ENCODE measurements at places on chromosomes 5 and 9.

- no peak for DNase-seq
These were observed 70.6 kb downstream of the MAST4 start for GRCh38 chr5:66666778-66667177.

GRCh38 chr9:113600871-113601614 lies 137.5 kb downstream of the RGS3 start:
- DNase-seq, result no peak

DNA sequence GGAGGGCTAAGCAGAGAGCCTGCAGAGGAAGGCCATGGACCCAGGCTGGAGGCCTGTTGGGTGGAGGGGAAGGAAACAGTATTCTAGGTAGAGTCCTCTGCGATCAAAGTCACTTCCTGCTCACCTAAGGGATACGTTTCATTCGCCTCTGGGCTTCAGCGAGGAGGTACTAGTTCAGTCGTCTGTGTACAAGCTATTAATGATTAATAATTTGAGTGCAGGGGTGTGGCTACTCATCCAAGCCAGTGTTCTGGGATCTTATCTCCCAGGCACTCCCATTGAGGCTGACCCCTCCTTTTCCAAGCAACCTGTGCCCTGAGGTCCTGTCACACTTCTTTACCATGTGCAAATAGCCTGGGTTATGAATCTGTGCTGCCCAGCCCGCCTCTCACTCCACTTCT lies 25.2 kb downstream of the RALGPS1 start:
- DNase-seq, result no peak

DNA sequence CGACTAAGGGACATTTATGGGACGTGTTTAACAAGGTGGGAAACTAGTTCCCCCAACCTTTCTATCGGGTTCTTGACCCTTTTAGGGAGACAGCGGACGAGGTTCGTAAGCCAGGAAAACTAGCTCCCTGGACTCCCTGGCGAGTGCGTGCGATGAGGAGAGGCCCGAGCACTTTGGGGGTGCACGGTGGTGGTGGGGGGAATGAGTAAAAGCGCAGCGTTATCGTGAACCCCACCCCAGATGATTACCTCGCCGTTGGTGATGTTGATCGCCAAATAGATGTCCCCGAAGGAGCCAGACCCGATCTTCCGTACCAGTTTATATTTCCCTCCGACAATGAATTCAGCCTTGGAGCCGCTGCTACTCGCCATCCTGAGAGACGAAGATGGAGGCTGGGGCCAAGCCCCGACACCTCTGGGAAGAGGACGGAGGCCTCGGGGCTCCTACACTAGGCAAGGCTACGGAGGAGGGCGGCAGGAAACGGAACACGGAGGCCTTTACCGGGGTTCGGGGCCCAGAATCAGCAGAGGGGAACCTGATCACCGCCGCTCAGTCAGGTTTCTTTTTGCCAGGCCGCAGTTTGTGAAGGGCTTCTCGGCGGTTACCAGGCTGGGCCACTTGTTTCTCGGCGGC lies 529 bp downstream of the CSNK1A1 start:
- DNase-seq, result no peak

GRCh38 chr5:181217111-181217802 lies 5.8 kb upstream of the TRIM41 start:
- DNase-seq, result no peak

- DNase-seq, result no peak
These were observed 44.1 kb upstream of the FOXE1 start for GRCh38 chr9:97808972-97809371.

DNA sequence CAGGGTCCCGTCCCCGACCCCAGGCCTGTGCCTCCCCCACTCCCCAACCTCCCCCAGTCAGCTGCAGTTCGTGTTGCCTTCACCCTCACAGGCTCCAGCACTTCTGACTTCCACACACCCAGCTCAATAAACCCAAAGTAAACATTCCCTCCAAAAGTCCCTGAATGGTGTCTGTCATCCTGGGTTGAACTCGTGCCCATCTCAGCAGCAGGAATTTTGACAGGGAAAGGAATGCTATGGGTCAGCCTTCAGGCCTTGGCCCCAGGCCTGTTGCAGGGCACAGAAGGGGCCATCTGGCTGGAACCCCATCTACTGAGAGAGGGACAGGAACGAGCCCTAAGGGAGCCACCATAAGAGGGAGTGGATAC lies 29.6 kb upstream of the CNOT6 start:
- no peak for DNase-seq

DNA sequence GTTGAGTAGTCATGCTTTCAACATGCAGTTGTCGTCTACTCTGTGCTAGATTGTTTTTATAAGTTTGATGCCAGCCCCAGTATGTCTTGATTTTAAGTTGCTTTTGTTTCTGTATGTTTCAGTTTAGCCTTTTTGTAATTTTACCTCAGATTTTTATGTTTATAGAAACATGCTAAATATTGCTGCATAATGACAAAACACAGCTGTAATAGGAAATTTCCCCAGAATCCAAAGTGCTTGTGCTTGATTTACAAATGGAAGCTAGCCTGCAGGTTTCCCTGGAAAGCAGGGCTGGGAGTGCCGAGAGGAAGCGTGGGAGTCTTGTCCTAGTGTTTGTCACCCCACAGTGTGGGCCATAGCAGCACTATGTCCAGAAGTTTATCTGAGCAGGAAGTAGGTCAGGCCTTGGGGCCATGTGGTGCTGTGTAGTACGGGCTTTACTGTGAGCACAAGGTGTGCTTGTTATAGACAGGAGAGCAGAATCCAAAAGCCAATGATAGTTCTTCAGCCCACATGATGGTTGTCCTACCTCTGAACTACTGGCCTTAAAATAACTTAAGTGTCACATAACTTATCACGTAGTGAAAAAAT lies 100.0 kb upstream of the NREP start:
- DNase-seq, result no peak

DNA sequence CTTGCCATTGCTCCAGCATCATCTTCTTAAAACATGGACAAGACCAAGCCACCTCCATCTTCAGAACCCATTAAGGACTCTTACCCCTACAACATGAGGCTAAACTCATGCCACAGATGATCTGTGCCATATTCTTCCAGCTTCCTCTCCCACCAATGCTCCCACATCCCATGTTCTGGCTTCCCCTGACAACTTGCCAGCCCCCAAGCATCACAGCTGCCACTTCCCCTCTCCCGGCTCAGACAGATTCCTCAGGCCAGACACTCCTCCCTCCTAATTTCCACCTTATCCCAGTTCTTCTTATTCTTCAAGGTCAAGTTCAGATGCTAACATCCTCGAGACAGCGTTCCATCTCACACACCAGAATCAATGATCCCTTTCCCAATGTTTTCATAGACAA lies 57.8 kb downstream of the ANKH start:
- DNase-seq, result no peak

- DNase-seq, result no peak
These were observed 304.6 kb downstream of the ACTL7B start for GRCh38 chr9:108551030-108551841.

- DNase-seq, result no peak
These were observed 137.3 kb downstream of the SEC61B start for GRCh38 chr9:99359336-99359735.

- no peak for DNase-seq
These were observed 230.5 kb downstream of the SYK start for GRCh38 chr9:91032121-91032531.

DNA sequence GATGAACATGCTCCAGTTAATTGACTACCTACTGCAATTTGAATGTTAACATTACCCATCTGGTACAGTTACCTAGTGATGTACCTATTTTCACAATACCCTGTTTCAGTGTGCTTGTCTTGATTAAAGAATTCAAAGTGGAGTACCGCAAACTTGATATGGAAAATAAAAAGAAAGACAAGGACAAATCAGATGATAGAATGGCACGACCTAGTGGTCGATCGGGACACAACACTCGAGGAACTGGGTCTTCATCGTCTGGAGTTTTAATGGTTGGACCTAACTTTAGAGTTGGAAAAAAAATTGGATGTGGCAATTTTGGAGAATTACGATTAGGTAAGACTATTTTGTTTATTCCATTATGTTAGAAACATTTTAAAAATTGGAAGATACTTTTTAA lies 33.5 kb downstream of the CSNK1G3 start:
- no peak for DNase-seq
